ENCODE measurements at places on chromosomes 7 and 10.

GRCh38 chr10:116183733-116184511 is 89.1 kb downstream of the GFRA1 start:
- no peak for DNase-seq

GRCh38 chr10:129531969-129532660 is 65.1 kb downstream of the MGMT start:
- no peak for DNase-seq

DNA sequence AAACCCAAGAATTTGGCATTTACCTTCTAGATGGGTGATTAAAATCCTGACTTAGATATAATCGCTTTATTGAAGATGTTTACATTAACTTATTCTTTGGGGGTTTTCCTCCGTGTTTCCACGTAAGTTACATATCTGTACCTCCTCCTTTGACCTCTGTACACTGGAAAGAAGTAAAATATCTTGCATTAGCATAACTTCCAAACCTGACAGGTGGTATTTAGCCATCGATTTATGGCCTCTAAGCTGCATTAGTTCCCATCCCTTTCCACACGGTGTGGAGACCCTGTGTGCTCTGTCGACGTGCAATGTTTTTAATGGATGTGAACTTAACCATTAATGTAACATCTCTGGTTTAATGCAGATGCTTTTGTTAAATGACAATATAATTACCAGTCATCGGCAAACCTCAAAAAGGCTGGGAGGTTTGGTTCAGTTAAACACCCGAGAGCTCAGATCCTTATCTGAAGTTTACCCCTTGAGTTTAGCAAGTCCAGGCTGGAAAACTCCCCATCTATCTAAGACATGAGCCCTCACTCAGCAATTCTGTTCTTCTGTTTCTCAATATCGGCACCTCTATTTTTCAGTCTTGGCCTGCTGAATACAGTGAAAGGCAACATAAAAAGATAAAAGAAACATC is 295.2 kb downstream of the GATA3 start:
- no peak for DNase-seq

- no peak for DNase-seq
These were observed 91.5 kb downstream of the JAZF1 start for GRCh38 chr7:28088901-28089714.

- no peak for DNase-seq
These were observed 15.2 kb downstream of the CACNA2D1 start for GRCh38 chr7:82428186-82428961.

GRCh38 chr7:147912946-147913638 is 677.5 kb upstream of the C7orf33 start:
- DNase-seq: no peak

- DNase-seq: no peak
These were observed 178.0 kb downstream of the SRPK2 start for GRCh38 chr7:105210721-105211205.

All from 8988T (cell line).